ENCODE measurements at places on chromosomes 5 and 9.

GRCh38 chr5:178333821-178334481 is 101.3 kb upstream of the PHYKPL start:
- no peak for DNase-seq

DNA sequence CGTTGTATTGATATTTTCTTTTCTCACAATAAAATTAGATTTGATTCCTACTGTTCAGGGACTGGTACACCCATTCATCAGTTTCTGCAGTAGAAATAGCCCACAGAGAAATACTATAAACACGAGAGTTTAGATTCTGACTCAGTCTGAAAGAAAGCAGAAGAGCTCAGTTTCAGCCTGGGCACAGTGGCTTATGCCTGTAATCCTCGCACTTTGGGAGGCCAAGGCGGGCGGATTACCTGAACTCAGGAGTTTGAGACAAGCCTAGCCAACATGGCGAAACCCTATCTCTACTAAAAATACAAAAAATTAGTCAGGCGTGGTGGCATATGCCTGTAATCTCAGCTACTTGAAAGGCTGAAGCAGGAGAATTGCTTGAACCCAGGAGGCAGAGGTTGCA is 8.6 kb downstream of the ITK start:
- DNase-seq, result no peak

GRCh38 chr9:69223605-69224004 is 49.5 kb downstream of the TJP2 start:
- DNase-seq, result peak; percentile 12

- no peak for DNase-seq
These were observed 11.9 kb downstream of the CMBL start for GRCh38 chr5:10295619-10296326.

- DNase-seq, result no peak
These were observed 22.1 kb upstream of the FRMD3 start for GRCh38 chr9:83560169-83560826.

- DNase-seq, result peak; percentile 45
These were observed 57.2 kb downstream of the OLFM1 start for GRCh38 chr9:135144581-135145170.

DNA sequence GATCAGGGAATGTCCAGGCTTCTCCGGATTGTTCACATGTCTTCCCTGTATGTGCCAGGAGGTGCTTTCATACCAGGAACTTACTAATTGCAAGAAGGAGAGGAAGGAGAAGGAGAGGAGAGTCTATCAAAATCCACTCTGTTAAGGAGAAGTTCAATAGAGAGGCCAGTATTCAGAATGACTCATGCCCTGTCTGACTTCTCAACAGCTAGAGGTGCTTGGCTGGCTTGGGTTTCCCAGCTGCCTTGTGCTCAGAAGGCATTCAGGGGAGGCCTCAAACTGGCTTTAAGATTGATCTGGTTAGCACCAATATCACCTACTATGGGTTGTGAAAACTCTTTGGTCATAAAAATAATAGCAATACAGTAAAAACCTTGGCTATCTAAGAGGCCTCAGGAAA is 167.9 kb upstream of the GLRA1 start:
- DNase-seq, result no peak

GRCh38 chr5:123101556-123101955 is 12.5 kb downstream of the PRDM6 start:
- DNase-seq, result no peak

DNA sequence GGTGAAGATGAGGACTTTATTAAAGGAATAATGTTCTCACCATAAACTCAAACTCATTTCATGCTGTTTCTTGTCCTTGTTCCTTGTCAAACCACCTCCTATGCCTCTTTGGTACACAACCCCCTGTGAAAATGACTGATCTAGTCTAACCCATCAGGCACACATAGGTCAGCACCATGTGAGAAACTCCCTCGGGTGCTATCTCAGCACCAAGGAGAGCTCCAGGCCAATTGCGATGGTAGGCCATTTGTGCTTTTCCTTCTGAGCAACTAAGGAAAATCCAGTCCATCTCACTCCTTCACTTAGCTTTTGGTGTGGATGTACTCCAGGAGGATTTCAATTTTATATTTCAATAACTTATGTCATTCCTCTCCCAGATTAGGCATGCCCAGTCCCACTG is 199.8 kb downstream of the ZNF608 start:
- no peak for DNase-seq

DNA sequence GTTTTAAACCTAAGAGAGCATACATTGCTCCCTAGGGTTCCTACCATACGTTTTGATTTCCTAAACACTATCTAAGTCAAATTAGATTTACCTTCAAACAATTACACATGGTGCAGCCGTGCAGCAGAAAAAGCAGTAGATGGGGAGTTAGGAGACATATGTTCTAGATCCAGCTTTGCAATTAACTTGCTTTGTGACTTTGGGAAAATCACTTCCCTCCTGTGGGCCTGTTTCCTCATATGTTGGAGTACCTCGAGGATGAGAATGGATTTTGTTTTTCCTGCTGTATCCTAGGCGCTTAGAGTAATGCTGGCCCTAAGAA is 711 bp downstream of the MRPL50 start:
- peak; percentile 35 for DNase-seq

DNA sequence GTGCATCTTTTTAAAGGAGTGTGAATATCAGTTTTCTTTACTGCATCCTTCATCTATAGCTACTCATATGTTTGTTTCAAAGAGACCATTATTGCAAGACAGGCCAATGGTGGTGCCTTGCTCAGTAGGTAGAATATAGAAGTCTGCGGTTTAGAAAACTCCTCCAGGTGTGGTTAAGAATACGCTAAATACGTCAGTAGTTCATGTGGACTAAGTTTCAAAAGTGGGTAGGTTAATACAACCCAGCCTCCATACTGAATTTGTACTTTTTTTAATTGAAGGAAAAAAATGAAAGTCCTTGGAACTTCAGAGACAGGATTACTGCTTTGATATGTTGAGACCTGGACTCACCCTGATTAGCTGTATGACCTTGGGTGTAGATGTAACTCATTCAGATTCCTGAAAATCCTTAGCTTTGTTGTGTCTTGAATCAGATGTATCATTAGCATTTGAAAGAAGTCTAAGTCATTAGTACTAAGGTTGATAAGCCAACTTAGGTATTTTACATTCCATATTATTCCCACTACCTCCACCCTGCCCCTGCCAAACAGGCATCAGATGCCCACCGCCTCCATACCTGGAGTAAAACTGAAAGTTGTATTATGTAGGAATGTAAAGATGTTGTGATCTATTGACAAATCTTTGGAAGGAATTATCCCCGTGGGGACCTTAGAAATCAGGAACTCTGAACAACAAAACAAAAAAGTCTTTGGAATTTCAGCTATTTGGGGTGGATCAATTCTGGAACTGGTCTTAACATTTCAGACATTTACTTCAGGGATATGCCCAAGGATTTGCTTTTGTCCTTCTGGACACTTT is 6.1 kb downstream of the BASP1 start:
- no peak for DNase-seq

DNA sequence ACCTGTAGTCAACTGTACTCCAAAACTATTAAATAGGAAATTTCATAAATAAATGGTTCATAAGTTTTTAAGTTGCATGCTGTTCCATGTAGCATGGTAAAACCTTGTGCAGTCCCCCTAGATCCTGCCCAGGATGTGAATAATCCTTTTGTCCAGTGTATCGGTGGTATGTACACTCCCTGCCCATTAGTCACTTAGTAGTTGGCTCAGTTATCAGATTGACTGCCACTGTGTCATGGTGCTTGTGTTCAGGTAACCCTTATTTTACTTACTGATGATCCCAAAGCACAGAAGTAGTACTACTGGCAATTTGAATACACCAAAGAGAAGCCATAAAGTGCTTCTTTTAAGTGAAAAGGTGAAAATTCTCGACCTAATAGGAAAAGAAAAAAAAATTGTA is 134.2 kb downstream of the RNF180 start:
- DNase-seq, result no peak

DNA sequence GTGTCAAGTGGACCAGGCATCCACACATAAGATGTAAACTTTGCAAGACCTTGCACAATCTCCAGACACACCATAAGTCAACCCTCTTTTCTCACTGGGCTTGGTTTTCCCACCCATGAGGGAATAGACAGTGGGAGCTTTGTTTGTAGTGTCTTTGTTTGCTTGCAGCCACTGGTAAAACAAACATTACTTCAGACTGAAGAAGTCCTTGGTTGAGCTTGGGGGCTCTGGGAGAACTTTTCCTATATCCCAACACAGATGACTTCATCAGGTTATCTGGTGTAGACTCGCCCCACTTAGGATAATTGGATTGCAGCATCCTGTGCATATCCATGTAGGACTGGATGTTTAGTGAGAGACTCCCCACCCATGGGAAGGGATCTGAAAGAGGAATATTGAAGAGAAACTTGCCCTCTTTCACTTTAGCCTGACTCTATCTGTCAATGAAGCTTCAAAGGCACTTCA is 11.5 kb upstream of the ADGRV1 start:
- DNase-seq, result no peak

- DNase-seq, result no peak
These were observed 2.2 kb upstream of the JAK2 start for GRCh38 chr9:4982721-4983482.

DNA sequence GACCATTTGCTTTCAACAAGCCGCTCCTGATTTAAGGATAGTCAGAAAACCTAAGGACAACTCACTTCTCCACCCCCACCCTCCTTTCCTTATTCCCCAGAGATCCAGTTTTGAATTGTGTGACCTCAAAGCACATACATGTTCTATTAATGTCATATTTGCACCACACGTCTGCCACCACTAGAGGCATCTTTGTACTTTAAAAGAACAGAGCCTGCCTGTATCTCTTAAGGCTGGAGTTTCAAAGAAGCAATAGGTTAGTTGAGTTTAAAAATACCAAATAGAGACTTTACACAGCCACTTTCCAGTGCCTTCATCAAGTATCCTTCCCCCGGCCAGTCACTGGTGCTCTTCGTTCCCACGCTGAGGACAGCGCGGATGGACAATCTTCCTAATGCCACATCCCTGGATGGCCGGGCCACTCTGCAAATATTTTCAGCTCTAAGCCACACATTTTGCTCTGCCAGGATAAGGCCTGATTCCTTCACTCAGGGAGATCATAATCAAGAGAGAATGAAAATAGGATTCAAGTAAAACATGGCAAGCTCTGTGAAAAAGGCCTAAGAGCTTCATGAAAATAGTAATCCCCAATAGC is 146.3 kb downstream of the SNCAIP start:
- no peak for DNase-seq

DNA sequence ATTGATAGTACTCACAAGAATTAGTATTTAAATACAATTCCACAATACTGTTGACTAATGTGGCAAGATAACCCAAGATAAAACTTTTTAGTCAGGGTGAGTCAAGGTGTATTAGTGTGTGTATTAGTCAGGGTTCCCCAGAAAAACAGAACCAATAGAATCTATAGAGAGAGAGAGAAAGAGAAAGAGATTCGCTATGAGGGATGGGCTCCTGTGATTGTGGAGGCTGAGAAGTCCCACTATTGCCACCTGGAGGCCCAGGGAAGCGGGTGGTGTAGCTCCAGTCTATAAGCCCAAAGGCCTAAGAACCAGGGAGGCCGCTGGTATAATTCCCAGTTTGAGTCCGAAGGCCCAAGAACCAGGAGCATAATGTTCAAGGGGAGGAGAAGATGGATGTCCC is 10.0 kb upstream of the SHISAL2B start:
- no peak for DNase-seq

GRCh38 chr9:78386773-78387172 is 89.8 kb downstream of the PSAT1 start:
- DNase-seq, result no peak

DNA sequence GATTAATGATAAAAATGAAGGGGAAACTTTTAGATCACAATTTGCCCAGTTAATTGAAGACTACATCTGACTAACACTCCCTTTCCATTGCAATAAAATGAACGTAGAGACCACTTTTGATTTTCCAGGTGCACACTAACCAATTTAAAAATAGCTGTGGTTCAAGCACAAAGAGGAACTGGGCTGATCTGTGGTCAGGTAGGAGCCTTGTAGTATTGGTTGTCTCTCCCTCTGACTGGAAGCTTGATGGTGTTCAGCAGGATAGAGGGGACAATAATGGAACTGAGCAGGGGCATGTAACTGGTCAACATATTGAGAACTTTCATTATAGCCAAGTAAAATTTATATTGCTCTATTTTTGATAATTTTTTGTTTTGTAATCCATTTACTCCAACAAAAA is 886.8 kb upstream of the SEMA6A start:
- no peak for DNase-seq

DNA sequence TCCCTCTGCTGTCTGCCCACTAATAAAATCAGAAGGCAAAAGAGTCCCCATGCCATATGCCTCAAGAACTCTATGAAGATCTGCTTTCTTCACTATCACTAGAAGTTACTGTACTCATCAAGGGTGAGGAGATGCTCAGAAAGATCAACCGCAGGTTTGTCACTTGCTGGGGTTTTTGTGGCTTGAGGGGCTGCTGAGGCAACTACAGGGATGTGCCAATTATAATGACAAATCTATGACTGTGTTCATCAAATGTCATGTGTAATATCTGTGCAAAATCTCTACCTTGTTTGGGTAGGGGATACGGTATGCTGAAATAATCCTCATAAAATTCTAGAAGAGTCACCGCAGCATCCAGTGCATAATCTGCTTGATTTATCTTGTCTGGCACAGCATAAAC is 13.0 kb downstream of the ERAP1 start:
- no peak for DNase-seq

- no peak for DNase-seq
These were observed 68.9 kb upstream of the EFNA5 start for GRCh38 chr5:107739661-107740060.

GRCh38 chr9:88300556-88300955 is 87.7 kb upstream of the SPIN1 start:
- DNase-seq, result no peak

- no peak for DNase-seq
These were observed 662.2 kb upstream of the CTNND2 start for GRCh38 chr5:12566441-12566840.

DNA sequence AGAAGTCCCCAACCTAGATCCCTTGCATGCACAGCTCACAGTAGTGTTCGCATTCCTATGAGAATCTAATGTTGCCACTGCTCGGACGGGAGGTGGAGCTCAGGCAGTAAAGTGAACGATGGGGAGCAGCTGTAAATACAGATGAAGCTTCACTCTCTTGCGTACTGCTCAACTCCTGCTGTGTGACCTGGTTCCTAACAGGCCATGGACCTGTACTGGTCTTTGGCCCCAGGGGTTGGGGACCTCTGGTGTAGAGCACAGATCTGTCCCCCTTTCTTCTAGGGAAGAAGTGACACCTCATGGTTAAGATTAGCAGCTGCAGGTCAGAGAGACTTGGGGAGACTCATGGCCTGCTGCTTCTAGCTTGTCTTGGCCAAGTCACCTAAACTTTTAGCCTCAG is 7.1 kb downstream of the ARHGEF28 start:
- no peak for DNase-seq

Data from NCI-H1092 treated with DMSO at 0.1 percent for 48 hours (cell line).